ENCODE measurements at places on chromosomes 11 and 22.

DNA sequence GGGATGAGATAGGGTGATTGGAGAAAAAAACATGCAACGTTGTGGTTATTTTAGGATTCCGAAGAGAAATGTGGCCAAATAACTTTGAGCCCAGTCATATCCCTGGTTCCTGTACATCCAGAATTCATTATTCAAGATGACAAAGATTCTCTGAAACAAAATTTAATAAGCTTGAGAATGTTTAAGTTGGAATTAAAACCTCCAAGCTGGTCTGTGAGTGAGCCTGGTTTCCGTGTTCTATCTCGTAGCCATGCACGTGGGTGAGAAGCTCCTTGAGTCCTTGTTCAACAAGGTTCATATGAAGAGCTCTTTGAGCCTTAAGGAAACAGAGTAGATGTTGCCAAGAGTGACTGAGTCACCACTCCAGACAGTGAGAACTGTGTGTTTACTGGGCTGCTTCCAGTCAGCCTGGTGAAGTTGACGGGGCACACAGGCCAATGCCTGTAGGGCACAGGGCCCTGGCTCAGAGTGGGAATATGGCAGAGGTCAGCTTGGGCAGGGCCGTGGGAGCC is 206.5 kb downstream of the NAV2 start:
- peak; percentile 98 for DNase-seq

- DNase-seq: no peak
These were observed 60.9 kb downstream of the KDM2A start for GRCh38 chr11:67179892-67180490.

GRCh38 chr11:78319453-78319955 is 98.1 kb downstream of the GAB2 start:
- DNase-seq: no peak

DNA sequence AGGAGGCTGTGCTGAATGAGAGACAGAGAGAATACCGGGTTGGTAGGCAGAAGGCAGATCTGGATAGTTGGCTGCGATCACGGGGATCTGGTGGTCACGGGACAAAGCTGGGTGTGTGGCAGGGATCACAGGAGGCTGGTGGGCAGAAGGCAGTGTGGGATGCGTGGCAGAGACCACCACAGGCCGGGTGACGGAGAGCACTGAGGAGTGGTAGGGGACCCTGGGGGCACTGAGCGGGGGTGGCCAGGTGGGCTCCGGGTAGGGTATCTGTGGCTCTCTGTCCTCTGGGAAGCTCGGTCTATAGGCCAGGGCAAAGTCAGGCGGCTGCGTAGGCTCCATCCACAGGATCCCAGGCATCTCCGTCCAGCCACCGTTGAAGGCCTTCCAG is 1.4 kb downstream of the CD248 start:
- DNase-seq: no peak

GRCh38 chr11:33362051-33362910 is 105.1 kb downstream of the HIPK3 start:
- peak; percentile 14 for DNase-seq

GRCh38 chr11:65426839-65427690 is 4.5 kb downstream of the NEAT1 start:
- no peak for DNase-seq

GRCh38 chr11:124405581-124405980 is 6.8 kb upstream of the OR8B3 start:
- no peak for DNase-seq

DNA sequence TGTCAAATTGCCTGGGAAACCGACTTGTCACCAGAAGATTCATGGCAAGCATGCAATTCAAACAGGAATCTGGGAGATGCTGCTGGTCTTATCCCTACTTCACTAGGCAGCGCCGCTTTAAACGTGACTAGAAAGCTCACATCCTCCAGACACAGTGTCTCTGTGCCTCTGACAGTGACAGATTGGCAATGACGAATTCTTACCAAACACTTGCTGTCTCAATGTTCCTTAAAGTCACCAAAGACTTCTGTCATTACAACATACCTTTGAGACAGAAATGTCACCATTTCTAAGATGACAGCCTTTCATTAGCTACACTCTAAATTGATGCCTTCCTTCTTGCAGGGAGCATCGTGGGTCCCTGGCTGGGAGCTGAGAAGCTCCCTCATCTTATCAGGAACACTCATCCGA is 197.8 kb downstream of the CWF19L2 start:
- DNase-seq: no peak

DNA sequence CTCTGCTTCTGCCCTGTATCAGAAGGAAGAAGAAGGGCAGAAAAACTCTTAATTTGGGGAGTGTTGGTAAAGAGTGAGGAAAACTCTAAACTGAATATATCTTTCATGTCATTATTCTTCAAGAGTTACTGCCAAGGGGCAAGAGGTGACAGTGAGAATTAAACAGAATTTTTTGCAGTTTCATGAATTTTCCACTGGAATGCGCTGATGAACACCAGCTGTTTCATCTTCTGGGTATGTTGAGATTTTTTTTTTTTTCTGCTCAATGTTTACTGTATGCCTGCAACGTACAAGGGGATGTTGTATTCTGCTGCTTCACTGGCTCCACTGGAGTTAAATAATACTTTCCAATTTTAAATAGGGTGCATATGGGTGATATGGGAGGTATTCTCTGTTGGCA is 117.8 kb downstream of the FAM76B start:
- no peak for DNase-seq

DNA sequence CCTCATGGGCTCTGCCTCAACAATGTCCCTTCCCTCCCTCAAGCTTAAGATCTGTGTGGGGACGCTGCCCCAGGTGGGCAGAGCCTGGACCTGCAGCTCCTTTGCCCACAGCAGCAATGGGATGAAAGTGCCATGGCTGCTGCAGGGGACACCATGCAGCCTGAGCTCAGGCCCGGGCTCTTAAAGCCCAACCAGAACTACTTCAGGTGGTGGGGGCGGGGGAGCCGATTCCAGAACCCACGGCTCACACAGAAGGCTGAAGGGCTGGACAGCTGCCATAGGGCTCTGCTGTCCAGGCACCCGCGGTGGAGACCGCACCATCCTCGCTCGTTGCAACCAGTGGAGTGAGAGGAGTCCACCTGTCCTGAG is 12.5 kb downstream of the CHID1 start:
- DNase-seq: no peak

DNA sequence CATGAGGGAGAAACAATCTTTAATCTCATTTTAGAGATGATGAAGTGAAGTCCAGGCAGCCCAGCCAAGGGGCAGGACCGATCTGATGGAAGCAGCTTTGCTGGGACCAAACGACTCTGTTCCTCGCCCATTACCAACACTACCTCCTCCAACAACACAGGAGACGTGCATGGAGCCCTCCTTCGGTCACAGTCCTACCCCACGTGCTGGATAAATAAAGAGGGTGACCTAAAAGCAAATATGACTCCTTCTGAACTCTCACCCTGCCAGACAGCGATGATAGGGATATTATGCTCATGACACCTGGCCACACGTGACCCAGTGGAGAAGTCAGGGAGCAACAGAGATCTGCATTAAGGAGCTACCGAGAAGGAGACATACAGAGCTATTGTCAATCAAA is 26.0 kb downstream of the SCGB1A1 start:
- no peak for DNase-seq

DNA sequence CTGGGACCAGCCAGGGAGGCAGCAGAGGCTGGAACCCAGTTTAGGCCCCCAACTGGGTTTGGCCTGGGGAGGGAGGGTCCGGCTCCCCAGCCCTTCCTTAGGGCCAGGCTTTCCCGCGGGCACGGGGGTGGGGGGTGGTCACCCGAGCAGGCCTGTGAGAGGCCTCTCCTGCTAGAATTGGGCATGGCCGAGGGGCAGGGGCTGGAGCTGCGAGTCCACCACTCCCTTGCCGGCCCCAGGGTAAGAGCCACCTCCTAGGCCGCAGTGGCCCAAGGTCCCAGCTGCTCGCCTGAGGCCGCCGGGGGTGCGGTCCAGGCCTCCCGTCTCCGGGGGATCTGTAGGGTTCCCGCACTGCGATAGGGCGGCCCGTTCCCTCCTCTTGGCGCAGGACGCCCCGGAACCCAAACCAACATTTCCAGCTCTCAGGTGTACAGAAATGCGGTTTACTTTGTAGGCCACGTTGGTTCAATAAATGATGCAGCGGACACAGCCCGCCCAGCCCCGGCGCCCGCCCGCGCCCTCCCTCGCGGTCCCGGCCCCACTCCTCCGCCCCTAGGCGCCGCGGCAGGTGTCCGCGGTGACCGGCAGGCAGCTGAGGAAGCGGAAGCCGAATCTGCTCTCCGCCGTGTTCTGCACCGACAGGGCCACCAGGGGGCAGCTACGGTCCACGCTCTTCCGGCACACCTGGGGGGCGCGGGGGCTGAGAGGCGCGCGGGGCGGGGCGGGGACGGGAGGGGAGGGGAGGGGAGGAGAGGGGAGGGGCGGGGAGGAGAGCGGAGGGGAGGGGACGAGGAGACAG is 5.9 kb downstream of the LMNTD2 start:
- DNase-seq: no peak

DNA sequence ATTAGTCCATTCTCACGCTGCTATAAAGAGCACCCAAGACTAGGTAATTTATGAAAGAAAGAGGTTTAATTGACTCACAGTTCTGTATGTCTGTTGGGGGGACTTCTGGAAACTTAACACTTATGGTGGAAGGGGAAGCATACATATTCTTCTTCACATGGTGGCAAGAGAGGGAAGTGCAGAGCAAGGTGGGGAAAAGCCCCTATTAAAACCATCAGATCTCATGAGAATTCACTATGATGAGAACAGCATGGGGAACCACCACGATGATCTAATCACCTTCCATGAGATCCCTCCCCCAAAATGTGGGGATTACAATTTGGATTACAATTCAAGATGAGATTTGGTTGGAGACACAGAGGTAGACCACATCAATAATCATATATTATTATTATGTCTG is 25.7 kb downstream of the CEP57 start:
- DNase-seq: no peak

DNA sequence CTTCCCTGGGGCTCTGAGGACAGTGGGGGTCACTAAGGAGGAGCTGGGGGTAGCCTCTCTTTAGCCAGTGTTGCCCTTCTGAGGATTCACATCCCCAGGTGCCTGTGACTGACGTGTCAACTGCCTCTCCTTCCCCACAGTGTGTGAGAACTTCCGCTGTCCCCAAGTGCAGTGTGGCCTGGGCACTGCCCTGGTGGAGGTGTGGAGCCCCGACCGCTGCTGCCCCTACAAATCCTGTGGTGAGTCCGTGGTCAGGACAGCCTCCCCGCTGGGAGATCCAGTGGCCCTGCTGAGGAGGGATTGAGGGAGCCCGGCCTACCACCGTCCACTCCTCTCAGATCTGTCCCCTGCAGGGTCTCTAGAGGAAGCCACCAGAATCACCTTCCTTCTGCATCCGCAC is 81.1 kb upstream of the MYOD1 start:
- DNase-seq: no peak

DNA sequence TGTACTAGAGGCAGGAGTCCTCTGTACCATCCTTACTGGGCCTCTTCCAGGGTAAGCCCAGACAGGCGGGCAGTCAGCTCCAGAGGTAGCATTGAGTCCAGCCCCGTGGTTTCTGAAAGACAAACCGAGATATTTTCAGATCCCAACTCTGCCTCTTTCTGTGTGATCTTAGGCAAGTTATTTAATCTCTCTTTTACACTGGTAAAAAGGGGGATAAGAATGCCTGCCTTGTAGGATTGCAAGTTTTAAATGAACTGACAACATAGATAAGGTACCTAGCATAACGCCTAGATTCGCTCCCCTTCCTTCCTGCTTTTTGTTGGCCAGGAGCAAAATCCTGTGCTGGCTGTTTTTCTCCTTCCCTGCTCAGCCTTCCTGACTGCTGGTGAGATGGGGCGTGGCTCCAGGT is 56.4 kb upstream of the NNMT start:
- no peak for DNase-seq

DNA sequence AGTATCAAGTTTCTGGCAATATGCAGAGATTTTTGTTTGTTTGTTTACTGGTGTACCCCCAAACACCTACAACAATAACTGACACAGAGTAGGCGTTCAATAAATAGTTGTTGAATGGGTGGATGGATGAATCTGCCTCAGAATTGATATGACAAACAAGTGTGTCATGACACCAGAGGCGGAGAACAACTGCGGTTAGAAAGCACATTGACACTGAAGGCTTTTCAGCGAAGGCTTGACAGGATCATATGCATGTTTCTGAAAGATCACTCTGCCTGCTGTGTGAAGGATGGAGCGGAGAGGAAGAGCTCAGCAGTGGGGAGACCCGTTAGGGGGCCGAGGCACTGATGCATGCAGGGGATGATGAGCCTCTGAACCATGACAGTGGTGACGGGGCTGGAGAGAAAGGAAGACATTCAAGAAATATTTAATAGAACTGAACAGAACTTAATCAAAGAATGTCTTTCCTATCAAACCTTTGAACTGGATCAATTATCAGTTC is 108.5 kb upstream of the USP47 start:
- DNase-seq: no peak

DNA sequence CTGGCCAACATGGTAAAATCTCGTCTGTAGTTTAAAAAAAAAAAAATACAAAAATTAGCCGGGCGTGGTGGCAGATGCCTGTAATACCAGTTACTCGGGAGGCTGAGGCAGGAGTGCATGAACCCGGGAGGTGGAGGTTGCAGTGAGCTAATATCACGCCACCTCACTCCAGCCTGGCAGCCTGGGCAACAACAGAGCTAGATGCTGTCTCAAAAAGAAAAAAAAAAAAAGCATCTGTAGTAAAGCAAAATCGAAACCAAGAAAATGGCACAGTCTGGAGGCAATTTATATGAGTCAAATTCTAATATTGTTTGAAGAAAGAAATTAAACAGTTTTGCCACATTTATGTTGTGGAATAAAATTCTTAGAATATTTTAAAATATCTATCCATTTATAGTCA is 365.0 kb upstream of the CHORDC1 start:
- DNase-seq: no peak

DNA sequence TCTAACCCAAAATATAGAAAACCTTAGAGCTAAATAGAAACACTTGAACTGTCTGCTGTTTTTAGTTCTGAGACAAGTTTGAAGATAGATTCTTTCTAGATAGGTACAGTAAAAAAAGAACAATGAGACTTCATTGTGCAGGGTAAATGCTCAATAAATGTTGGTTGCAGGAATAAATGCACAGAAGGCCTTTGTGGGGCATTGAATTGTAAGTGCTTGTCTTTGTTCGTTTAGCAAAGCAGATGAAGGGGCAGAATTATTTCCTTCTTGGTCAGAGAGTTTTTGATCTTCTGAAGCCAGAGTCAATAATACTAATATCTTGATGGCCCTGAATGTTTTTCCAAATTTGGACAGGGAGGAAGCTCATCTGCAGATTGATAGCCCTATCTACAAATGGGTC is 340.4 kb downstream of the OPCML start:
- DNase-seq: no peak

DNA sequence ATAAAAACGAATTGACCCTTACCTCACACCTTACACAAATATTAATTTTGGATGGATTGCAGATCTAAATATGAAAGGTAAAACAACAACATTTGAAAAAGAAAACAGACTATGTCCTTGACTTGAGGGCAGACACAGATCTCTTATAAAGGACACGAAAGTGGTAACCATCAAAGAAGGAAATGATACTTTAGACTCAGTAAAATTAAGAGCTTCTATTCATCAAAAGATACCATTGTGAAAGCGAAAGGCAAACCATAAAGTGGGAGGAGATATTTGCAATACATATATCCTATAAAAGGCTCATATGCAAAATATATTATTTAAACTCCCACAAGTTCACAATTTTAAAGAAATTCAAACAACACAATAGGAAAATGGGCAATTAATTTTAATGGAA is 5.0 kb downstream of the HEPACAM start:
- no peak for DNase-seq

GRCh38 chr11:46445920-46446771 is 54.6 kb upstream of the CHRM4 start:
- DNase-seq: no peak

- DNase-seq: no peak
These were observed 93.1 kb upstream of the TMEM45B start for GRCh38 chr11:129722529-129722928.

GRCh38 chr11:63491636-63492372 is 837 bp upstream of the PLAAT5 start:
- DNase-seq: no peak
